Suppressor macrophage (primary cell): ENCODE measurements at places on chromosomes 16 and 17.
A peak's percentile ranks its signal among the peaks of the same experiment; 100 is the strongest.

- peak; percentile 96 for DNase-seq
These were observed 37.5 kb downstream of the ERCC4 start for GRCh38 chr16:13957197-13958078.

DNA sequence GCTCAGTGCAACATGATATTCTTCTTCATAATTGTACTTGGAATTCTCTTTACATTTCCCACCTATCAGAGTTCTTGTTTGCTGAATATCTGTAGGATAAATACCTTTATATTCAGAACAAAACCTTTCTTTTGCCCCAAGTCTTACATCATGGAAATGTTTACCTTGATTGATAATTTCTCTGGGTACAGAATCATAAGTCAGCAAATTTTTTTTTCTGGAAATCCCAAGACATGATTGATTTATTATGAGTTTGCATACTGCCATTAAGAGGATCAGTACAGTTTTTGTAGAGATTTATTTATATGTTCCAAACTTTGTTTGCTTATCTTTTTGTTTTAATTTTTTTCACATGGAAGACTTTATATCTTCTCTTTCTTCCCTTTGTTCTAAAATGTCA, 699.8 kb upstream of the KIF2B start:
- DNase-seq = no peak

GRCh38 chr17:7887038-7887481, 1.5 kb upstream of the CHD3 start:
- DNase-seq = no peak

DNA sequence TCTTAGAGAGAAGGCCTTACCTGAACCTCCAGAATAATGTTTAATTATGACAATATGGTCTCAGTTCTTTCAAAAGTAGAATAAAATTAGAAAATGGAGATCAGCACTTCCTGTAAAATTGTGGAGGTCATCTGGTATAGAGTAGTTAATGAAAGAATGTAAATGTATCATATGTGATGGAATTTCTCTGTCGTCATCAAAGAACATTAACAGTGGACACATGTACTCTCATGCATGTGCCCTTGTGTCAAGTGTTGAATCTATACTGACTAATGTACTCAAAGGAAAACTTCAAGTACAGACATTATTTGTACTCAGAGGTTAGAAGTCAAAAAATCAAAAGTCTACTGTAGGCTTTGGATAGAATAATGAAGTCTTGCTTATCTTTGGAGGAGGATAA, 129.2 kb upstream of the MYOCD start:
- DNase-seq = no peak

DNA sequence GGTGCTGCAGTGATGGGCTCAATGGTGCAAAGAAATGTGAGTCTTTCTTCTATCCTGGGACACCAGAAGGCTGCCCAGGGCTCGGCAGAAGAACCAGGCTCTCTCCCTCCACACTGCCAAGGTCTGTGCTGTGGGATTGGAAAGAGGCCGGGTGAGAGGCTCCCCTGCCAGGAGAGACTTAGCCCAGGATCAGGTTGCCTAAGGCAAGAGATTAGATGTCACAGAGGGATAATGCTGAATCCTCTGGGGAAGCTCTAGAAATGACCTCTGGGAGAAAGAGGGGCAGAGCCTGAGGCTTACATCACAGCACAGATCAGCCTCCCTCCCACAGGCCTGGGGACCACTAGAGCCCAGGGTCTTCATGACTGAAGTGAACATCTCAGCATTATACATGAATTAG, 5.7 kb upstream of the DOC2B start:
- DNase-seq = no peak

DNA sequence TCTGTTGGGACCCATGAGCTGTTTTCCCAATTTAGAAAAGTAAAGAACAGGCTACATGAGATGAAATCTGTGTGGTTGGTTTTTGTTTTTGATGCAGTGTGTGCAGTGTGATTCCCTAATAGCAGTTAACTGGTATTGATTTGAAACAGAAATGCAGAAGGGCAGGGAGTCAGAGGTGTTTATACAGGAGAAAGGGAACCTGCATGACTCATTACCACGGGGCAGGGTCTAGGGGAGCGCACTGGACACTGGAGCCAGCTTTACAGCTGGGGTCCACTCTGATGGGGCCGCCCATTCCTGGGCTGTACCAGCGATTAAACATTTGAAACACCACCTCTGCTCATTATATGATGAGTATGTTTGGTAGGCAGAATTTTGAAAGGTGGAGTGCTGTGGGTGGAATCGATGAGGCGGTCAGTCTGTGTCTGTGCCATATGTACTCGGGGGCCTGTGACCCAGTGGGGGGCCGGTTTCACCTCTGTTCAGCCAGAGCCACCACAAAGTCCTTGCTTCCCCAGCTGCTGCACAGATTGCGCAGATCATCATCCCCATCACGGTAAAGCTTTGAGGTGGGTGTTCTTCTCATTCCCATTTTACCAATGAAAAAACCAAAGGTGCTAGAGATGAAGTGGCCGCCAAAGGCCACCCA, 142.5 kb downstream of the CMIP start:
- DNase-seq = no peak

- DNase-seq = peak; percentile 76
These were observed 10.6 kb downstream of the MYH3 start for GRCh38 chr17:10646392-10646990.

- no peak for DNase-seq
These were observed 13.9 kb downstream of the NGFR start for GRCh38 chr17:49508866-49509587.

DNA sequence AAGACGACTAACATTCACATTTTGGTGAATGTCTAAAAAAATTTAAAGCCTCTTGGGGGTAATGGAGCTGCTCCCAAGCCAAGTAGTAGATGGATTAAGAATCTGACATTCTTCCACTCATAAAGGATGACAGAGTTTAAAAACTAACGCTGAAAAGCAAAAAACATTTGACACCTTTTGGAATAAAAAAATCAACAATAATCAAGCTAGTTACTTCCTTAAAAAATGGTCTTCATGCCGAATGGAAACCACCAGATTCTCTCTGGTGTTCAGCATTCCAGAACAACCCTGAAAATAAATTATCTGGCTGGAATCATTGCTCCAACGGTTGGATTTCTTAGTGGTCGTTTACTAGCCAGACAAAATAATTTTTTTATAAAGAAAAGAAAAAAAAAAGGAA, 18.0 kb downstream of the HLF start:
- no peak for DNase-seq

DNA sequence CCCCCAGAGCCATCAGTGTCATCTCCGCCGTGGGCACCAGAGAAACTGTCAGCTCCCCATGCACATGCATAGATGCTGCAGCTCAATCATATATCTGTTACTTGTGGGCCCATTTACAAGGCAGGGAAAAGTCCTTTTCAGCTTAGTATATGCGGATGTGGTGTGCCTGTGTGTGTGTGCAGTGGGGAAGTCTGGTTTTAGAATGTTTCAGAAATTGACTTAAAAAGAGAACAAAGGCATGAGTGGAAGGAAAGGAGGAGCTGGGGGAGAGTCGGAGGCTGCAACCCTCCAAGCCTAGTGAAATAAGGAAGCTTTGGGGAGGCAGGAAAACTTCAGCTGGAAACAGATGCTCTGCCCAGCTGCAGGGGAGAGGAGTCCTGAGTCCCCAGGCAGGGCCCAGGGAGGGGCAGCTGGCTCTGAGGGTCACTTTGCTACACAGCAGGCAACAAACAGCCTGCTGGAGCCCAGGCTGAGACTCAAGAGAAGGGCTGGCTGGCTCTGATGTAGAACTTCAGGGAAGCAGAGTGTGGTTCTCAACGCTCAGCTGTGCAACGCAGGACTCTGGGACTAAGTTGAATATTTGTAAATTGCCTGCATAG, 11.1 kb upstream of the CD300LD start:
- peak; percentile 71 for DNase-seq

GRCh38 chr16:48395375-48395774, 10.2 kb upstream of the SIAH1 start:
- DNase-seq = peak; percentile 73

- DNase-seq = peak; percentile 41
These were observed 518 bp downstream of the MT1E start for GRCh38 chr16:56625943-56626654.

DNA sequence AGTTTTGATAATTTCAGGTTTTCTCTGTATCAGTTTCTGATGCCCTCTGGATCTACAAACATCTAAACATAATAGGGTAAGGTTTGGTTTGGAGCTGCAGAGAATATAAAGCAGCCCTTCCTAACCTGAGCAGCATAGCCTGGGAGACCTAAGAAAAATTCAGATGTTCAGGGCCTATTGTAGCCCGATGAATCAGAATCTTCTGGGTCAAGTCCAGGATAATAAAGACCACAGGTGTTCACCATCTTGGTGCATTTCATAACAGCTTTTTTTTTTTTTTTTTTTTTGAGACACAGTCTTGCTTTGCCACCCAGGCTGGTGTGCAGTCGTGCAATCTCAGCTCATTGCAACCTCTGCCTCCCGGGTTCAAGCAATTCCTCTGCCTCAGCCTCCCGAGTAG, 19.7 kb upstream of the ARHGAP17 start:
- DNase-seq = no peak

DNA sequence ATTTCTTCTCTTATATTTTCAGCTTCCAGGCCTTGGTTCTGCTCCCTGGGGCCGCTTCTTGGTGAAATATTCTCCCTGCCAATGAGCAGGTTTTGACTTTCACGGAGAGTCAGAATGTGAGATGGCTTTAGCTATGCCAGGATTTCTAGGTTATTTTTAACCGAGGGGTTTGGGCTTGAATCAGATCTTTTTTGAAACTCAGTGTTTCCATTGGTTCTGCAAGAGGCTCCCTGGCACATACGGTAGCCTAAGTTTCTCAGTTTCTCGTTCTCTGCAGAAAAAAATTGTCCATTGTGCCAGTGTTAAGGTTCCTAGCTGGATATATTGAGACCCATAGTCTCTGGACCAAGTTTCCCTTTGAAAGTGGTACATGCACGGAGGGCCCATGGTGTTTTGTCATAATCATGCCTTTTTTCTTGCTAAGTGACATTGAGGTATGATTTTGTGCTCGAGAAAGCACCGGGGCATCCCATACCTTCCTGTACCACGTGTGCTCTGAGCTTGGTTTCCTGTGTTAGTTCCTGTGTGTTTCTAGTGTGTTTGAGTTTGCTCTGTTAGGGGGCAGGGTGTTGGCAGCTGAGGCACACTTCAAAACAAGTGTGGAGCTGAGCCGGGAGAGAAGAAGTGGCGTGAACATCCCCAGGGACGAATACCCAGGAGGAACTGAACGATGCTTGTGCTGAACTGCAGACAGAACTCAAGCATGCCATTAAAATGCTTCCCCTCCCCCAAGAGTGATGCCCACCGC, 127.2 kb downstream of the HS3ST3B1 start:
- DNase-seq = no peak

GRCh38 chr16:71648921-71649320, 22.9 kb downstream of the MARVELD3 start:
- DNase-seq = peak; percentile 9
